ENCODE measurements at places on chromosomes 7 and 10.

GRCh38 chr7:92685136-92686042 is 95.2 kb upstream of the FAM133B start:
- DNase-seq: no peak

GRCh38 chr7:113131367-113131766 is 13.0 kb upstream of the SMIM30 start:
- no peak for DNase-seq

DNA sequence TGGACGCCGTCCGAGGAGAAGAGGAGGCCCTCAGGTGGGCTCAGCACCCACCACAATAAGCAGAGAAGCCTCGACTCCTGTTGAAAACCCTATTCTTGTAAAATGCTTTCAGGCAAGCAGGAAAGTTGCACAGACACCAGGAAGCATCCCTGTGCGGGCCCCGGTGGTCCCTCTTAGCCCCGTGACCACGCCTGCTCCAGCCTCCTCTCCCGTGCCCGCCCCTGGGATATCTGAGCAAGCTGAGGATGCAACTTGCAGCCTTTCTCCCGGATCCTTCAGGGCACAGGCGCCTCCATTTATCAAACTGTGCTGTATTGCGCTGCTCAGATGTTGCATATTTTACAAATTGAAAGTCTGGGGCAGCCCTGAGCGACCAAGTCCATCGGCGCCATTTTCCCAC is 72.7 kb downstream of the CFAP46 start:
- no peak for DNase-seq

DNA sequence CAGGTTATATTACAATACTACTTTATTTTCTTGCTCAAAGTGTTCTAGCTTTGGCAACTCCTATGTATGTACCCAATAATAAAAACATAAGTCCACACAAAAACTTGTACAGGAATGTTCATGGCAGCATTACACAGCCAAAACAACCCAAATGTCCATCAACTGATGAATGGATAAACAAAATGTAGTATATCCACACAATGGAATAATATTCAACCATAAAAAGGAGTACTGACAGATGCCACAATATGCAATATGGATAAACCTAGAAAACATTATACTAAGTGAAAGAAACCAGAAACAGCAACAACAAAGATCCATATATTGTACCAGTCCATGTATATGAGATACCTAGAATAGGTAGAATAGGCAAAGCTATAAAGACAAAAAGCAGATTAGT is 21.0 kb downstream of the PPA1 start:
- DNase-seq: no peak

GRCh38 chr7:134690016-134690415 is 43.4 kb downstream of the BPGM start:
- DNase-seq: no peak
